ENCODE measurements at places on chromosomes 2 and 18. TPM values are rescaled to one million over a fixed set of nuclear protein-coding genes. Genes with fewer than 3 reads are reported as not detected.

- DNase-seq: no peak
Observed at GRCh38 chr2:232744963-232745362, 31.4 kb downstream of the KCNJ13 start.

DNA sequence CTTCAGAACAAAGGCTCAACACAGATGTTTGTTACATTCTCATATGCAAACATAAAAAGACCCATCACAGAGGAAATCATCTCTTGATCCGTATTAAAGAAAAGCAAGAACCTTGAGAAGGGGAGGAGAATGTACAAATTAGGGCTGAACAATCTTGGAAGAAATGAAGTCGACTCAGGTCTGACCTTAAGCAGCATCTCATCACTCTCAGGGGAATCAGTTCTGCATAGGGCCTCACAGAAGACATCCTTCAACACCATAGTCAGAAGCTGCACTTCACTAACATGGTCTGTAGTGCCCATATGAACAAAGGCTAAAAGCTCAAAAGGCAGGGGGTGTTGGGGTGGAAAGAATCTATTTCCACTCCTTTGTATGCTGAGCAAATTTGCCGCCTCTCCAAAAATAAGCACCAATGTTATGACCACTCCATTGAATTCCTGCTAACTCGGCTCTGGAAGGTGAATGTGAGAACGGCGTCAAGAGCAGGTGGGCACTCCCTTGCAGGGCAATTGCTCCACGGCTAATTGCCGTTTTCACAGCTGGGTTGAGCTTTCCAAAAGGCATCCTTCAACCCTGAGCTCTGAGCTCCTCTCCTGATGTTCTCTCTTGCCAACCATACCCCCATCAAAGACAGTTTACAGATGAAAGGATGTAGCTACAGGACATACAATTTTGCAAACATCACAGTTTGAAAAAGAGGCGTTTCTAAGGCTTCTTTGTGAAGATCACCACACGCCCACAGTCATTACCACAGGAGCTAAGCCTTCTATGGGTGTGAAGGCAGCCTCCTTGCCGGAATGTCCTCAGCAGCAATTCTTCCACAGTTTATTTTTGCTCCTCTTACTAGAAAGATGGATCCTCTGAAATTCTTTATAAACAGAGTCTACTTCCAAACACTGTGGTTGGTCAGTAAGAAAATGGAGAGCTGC lies 10.0 kb downstream of the KLF7 start:
- DNase-seq: no peak

- DNase-seq: no peak
Observed at GRCh38 chr2:157439824-157440186, 4.1 kb downstream of the CYTIP start.

DNA sequence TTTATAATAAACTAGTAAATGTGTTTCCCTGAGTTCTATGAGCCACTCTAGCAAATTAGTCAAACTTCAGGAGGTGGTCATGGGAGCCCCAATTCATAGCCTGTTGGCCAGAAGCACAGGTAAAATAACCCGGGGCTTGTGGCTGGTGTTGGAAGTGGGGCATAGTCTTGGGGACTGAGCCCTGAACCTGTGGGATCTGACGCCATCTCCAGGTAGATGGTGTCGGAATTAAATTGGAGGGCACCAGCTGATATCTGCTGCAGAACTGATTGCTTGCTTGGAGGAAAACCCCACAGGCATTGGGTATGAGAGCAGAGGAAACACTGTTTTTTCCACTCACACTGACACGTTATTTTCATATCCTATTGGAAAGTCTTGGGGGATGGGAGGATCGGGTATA lies 14.1 kb downstream of the NMS start:
- DNase-seq: no peak

DNA sequence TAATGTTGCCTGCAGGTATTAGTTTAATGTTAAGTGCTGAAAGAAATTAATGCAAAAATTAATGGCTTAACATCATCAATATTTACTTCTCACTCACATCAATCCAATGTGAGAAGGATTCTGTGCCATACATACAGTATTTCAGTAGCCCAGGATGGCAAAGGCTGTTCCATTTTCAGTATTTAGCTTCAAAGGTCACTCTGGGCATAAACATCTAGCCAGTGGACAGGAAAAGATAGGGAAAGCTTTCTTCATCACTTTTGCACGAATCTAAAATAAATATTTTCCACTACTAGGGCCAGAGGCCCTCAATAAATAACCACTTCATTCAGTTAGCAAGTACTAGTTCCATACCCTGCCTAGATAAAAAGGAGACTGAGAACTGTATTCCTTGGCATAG lies 236.3 kb upstream of the VWC2L start:
- DNase-seq: no peak

GRCh38 chr18:58559427-58560186 lies 69.3 kb downstream of the ALPK2 start:
- no peak for DNase-seq

GRCh38 chr2:195106681-195107380 lies 550.2 kb upstream of the SLC39A10 start:
- DNase-seq: no peak

DNA sequence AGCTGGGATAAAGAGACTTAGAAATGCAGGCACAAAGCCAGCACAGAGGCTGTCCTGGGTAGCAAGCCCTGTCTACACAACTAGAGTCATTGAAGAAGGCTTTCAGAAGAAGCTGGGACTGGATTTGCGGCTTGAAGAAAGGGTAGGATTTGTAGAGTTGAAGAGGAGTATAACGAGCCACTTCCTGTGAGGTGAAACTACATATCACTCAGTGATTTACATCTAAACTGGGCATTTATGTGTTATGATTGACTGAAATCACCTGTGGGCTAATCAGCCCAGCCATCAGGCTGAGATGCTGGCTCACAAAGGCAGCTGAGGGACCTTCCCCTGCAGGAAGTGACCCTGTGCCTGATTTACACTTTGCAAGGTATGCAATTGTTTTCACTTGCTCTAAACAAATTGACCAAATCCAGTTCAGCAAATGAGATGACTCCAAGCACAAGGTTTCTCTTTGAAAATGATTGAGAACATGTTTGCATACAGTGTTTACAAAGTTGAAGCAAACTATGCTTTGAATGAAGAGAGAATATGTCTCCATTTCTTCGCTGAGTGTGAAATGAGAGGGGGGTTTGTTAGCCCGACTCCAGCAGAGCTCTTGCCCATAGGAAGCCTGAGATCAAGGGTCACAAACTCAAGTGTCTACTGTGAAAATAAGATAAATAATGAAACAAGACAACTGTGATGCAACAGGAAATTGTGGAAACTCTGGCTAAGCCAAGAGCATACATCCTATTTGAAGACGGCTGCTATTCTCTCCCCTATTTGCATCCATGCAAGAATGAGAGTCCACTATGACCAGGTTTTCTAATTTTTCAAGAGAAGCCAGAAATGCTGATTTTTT lies 69.3 kb upstream of the HK2 start:
- no peak for DNase-seq

- DNase-seq: no peak
Observed at GRCh38 chr2:64217198-64217869, 73.1 kb upstream of the PELI1 start.

DNA sequence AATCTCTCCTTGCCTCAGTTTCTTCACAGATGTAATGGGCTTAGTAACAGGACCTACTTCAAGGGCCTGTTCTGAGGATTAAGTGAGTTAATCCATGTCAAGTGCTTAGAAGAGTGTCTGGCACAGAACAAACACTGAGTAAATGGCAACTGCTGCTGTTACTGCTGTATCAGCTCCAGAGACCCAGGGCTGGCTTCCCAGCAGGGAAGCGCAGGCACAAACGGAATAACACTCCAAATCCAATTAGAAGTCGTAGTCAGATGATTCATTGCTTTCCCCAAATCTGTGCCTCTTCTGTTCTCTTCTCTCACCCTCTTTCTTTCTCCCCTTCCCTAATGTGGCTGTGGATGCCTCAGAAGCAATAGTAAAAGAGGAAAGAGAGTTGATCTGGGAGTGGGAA lies 101.1 kb upstream of the FZD7 start:
- DNase-seq: peak; percentile 69

GRCh38 chr2:69082430-69082997 lies 69.5 kb downstream of the ANTXR1 start:
- peak; percentile 66 for DNase-seq

DNA sequence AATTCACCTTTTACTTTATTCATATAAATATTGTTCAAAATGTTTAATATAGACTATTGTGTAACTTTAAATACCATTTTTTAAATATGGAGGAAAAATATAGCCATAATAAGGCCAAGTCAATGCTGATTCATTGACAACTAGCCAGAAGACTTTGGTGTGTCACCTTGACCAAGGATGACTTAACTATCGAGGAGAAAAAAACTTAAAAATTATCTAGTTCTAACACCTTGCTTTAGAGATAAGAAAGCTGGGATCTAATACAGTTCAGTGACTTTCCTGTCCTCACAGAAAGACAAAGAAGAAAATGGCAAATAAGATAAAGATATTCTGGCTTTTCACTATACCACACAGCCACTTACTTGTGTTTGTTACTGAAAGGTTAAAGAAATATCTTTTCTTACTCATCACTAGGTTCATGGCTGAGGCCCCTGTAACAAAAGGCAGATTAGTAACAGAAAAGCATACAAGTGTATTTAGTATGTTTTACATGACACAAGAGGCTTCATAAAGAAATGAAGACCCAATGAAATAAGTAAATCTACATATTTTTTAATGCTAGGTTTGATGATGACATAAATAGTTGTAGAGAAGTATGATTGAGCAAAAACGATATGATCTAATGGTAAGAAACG lies 65.9 kb upstream of the LRRTM1 start:
- no peak for DNase-seq

- DNase-seq: no peak
Observed at GRCh38 chr18:23612434-23613090, 26.3 kb upstream of the NPC1 start.

- peak; percentile 28 for DNase-seq
Observed at GRCh38 chr2:190467575-190468083, 59.5 kb downstream of the MFSD6 start.

DNA sequence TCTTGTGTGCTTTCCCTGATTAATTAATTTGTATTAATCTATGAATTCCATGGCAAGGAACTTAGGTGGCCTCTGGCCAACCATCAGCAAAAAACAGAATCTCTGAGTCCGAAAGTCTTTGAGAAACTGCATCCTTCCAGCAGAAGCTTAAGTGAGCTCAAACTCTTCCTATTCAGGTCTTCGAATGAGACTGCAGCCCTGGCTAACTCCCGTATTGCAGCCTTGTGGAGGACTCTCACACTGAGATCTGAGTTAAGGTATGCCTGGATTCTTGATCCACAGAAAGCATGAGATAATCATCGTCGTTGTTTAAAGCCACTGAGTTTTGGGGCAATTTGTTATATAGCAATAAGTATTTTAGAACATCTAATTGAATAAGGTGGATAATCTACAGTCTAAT lies 1143.9 kb upstream of the NXPH2 start:
- no peak for DNase-seq

- DNase-seq: no peak
Observed at GRCh38 chr2:33272001-33272400, 204.4 kb upstream of the RASGRP3 start.

DNA sequence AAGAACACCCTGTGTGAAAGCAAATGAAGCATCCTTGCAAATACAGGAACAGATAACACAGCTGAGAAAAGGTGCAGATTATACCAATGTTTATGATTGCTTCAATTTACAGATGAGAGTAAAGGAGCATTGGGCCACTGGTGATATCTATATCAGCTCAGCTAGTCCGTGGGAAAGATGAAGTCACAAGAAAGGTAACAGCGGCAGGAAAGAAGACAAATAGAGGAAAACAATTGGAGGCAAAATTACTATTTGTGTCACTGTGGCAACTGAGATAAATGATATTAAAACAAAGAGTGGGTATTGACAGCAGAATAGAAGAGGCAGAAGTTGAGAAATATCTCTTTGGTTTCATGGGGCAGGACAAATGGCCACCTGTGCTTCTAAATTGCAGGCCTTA lies 121.2 kb upstream of the CAVIN2 start:
- DNase-seq: no peak

STAT4 gene
- total RNA-seq: 1.1 TPM

CAPN14 gene
- not detected for total RNA-seq

SCYGR4 gene
- not detected for total RNA-seq

ESPNL gene
- 0.03 TPM for total RNA-seq

CNTNAP5 gene
- total RNA-seq: not detected

UCN gene
- 1.3 TPM for total RNA-seq

DNAH7 gene
- 0.43 TPM for total RNA-seq

OXER1 gene
- not detected for total RNA-seq

MROH2A gene
- not detected for total RNA-seq

TSPYL6 gene
- not detected for total RNA-seq

NT5C1B gene
- total RNA-seq: not detected

FAM110C gene
- not detected for total RNA-seq

All from MG63 (cell line).